ENCODE measurements at places on chromosomes 11 and 22.

DNA sequence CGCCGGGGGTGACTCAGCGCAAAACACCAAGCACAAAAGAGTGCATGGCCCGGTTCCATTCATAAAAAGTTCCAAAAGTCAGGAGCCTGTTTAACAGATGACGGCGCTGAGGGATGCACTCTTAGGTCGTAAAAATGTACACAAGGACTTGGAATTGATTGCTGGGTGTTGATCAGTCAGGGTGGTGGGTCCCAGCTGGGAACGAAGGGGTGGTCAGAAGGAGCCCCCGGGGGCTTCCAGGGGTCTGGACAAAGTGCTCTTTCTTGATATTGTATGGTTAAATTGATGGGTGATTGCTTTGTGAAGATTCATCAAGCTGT is 20.7 kb downstream of the IFITM10 start:
- no peak for ATAC-seq

DNA sequence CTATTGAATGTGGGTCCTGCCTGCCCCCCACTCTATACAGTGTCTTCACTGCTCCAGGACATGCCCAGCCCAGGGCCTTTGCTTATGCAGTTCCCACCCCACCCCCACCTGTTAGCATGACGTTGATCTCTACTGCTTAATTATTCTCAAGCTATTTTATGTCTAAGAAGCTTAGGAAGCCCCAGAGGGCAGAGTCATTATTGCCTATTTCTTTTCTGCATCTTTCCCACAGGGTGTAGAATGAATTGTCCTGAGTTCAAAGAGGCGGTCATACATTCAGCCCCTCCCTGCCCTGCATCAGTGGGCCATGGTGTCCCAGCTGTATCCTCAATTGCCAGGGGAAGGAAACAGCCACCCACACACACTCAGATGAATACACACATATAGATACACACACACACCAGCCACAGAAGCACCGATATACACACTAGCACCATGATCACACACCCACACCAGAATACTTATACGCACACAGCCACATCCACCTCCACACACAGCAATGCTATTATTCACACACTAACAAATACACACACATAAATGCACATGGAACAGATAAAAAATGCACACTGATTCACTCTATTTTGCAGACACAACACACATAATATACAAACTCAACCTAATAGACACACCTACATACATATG is 1.5 kb downstream of the PDE2A start:
- ATAC-seq: no peak

DNA sequence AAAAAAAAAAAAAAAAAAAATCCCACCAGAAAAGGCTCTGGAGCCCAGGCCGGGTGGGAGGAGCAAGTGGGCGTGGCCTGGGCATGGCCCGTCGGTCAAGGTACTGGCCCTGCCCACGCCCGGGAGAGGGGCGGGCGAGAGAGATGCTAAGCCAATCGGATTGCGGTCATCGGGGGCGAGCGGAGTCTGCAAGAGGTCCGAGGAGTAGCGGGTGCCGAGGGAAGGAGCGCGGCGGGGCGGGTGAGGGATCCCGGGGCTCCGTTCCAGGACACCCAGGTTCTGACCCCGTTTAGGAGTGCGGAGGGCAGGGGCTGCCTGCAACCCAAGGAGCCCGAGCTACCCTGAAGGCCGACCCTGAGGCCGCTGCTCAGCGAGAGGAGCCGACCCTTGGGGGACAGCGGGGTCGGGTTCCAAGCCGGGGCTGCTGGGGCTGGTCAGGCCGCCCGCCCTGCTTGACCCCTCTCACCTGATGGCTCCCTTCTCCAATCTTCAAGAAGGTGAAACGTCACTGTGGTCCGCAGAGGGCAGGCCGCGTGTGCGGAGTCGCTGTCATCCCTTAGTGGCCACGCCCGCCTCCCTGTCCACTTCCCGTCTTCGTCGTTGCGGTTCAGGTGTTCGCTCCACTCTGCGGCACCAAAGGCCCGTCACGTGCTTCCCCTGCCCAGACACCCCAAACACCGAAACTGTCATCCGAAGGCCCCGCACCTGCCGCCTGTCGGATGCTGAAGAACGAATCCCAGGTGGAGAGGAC is 11.1 kb upstream of the TAB1 start:
- peak; percentile 97 for ATAC-seq

DNA sequence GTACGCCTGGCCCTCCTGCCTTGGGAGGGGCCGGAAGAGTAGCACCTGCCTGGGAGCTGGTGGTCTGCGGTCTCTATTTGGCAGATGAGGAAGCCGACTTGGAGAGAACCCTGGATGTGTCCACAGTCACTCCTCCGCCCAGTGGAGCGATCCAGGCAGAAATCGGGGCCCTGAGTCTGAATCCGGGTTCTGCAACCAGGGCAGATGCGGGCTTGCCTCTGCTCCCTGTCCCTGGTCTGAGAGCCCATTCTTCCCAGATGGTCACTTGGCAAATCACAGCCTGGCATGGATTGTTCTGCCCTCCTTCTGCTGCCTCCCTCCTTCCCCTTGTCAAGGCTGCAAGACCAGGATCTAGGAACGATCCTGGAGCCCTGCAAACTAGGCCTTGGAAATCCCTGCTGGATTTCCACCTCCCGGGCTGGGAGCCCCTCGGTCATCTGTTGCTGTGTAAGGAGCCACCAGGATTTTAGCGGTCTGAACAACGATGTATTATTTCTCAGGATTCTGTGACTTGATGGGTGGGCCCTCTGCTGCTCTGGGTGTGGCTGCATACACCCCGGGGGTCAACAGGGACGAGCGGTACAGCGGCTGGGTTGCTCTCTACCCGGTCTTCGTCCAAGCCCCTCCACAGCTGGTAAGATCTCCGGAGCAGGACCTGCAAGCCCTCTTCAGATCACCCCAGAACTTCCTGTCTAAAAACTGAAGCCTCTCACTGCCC is 2.0 kb upstream of the ASCL2 start:
- ATAC-seq: no peak

DNA sequence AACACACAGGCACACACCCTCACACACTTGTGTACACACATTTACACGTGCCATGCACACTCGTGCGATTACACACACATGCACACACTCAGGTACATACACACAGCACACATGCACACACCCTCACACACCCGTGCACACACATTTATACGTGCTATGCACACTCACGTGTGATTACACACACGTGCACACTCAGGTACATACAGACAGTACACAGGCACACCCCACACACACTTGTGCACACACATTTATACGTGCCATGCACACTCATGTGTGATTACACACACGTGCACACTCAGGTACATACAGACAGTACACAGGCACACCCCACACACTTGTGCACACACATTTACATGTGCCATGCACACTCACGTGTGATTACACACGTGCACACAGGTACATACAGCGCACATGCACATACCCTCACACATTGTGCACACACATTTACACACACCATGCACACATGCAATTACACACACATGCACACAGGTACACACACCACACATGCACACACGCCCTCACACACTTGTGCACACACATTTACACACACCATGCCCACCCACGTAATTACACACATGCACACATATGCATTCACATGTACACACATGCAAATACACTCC is 4.6 kb downstream of the IFITM10 start:
- no peak for ATAC-seq

- no peak for ATAC-seq
Measured at GRCh38 chr11:131868629-131869507, 498.5 kb downstream of the NTM start.

- ATAC-seq: no peak
Measured at GRCh38 chr11:27061461-27061821, 20.8 kb downstream of the BBOX1 start.

GRCh38 chr11:65586676-65587075 is 8.9 kb downstream of the KCNK7 start:
- ATAC-seq: no peak

DNA sequence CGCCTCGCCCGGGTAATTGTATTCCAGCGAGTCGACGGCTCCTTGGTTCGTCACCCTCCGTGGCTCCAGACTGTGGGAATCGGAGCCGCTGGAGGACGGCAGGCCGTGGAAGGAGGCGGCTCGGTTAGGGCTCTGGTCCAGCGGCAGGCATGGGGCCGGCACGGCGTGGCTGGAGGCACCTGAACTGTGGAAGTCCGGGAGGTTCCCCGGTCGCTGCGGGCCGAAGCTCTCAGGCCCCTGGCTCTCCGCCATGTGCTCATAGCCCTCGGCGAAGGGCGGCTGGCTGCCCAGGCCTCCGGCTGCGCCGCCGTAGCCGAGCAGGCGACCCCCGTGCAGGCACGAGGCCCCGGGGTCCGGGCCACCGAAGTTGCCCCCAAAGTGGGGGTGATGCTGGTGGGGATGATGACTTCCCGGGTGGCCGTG is 1.7 kb downstream of the MN1 start:
- ATAC-seq: no peak

DNA sequence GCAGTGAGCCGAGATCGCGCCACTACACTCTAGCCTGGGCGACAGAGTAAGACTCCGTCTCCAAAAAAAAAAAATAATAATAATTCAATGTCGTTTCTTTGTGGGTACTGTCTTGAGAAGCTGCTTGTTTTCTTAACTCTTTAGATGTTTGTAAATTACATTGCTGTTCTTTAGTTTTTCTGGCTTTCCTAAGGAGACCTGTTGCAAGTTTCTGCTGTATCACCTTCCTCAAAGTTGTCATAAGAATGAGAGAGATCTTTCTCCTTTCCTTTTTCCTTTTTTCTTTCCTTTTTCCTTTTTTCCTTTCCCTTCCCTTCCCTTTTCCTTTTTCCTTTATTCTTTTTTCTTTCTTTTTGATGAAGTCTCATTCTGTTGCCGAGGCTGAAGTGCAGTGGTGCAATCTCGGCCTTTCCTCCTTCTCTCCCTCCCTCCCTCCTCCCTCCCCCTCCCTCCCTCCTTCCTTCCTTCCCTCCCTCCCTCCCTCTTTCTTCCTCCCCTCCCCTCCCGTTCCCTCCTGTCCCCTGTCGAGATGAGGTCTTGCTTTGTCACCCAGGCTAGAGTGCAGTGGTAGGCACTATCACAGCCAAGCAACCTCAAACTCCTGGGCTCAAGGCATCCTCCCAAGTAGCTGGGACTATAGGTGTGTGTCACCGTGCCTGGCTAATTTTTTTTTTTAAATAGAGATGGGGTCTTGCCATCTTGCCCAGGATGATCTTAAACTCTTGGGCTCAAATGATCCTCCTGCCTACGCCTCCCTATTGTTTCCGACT is 15.3 kb downstream of the HIPK3 start:
- ATAC-seq: no peak

DNA sequence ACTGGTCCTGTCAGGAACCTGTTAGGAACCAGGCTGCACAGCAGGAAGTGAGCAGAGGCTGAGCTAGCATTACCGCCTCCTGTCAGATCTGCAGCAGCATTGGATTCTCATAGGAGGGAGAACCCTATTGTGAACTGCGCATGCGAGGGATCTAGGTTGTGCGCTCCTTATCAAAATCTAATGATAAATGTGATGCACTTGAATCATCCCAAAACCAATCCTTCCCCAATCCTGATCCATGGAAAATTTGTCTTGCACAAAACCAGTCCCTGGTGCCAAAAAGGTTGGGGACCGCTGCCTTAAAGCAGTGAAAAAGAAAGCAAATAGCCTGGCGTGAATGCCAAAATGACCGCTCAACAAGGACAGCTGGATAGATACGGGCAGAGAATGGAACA is 1.9 kb upstream of the ARAP1 start:
- ATAC-seq: no peak

DNA sequence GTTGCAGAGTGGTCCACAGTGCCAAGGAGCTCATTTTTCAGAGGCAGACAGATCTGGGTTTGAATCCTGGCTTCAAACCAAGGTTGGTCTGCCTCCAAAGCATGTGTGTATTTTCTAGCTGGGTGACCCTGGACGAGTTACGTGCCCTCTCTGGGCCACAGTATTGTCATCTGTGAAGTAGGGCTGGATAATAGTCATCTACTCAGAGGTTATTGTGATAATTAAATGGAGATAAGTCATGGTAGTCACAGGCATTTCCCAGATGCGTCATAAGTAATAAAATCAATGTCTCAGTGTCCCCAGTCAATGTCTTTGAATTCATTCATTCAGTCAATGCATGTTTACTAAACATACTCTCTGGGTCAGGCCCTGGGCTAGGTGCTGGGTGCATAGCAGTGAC is 8.6 kb downstream of the OMP start:
- no peak for ATAC-seq

GRCh38 chr11:119863851-119864601 is 135.0 kb upstream of the NECTIN1 start:
- ATAC-seq: no peak

- peak; percentile 35 for ATAC-seq
Measured at GRCh38 chr11:32511926-32512325, 71.7 kb upstream of the EIF3M start.

DNA sequence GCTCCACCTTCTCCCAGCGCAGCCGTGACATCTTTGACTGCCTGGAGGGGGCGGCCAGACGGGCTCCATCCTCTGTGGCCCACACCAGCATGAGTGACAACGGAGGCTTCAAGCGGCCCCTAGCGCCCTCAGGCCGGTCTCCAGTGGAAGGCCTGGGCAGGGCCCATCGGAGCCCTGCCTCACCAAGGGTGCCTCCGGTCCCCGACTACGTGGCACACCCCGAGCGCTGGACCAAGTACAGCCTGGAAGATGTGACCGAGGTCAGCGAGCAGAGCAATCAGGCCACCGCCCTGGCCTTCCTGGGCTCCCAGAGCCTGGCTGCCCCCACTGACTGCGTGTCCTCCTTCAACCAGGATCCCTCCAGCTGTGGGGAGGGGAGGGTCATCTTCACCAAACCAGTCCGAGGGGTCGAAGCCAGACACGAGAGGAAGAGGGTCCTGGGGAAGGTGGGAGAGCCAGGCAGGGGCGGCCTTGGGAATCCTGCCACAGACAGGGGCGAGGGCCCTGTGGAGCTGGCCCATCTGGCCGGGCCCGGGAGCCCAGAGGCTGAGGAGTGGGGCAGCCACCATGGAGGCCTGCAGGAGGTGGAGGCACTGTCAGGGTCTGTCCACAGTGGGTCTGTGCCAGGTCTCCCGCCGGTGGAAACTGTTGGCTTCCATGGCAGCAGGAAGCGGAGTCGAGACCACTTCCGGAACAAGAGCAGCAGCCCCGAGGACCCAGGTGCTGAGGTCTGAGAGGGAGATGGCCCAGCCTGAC is 2.5 kb downstream of the TSSC4 start:
- no peak for ATAC-seq

- ATAC-seq: no peak
Measured at GRCh38 chr11:46001448-46001914, 79.0 kb downstream of the LARGE2 start.

DNA sequence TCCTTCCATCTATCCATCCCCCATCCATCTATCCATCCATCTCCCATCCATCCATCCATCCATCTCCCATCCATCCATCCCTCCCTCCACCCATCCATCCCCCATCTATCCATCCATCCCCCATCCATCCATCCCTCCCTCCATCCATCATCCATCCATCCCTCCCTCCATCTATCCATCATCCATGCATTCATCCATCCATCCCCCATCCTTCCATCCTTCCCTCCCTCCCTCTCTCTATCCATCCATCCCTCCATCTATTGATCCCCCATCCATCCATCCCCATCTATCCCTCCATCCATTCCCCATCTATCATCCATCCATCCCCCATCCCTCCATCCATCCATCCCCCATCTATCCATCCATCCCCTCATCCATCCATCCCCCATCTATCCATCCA is 96.7 kb downstream of the MPPED1 start:
- ATAC-seq: no peak
